ENCODE measurements at places on chromosomes 1 and 21.

DNA sequence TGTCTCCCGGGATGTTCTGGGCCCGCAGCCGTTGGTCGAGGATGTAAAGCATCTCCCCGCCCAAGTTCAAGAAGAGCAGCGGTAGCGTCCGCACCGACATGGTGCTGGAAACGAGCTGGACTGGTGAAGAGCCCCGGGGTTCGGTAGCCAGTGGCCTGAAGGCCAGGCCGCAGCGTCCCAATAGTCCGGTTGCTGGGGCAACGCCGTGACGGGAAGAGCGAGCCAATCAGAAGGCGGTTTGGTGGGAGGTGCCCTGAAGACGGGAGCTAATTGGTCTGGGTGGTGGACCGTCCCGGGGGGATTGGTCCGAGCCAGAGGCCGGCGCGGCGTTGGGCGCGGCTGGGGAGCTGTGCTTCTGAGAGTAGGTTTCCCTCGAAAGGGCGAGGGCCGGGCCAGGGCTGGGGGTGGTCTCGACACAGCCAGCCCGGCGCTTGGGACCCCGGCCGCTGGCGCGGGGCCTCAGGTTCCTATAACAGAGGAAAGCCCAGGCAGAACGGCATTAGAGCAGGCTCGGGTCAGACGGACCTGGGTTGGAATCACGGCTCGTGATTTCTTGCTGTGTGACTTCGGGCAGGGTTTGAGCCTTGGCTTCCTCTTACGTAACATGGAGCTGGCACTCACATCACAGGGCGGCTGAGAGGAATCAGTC, at the start of gene OSCP1:
TSS of gene OSCP1 (minus strand) at position 182 of the 649 bp plus-strand sequence. CDS start at position 100, 82 bp downstream.
- peak; percentile 95 for DNase-seq

DNA sequence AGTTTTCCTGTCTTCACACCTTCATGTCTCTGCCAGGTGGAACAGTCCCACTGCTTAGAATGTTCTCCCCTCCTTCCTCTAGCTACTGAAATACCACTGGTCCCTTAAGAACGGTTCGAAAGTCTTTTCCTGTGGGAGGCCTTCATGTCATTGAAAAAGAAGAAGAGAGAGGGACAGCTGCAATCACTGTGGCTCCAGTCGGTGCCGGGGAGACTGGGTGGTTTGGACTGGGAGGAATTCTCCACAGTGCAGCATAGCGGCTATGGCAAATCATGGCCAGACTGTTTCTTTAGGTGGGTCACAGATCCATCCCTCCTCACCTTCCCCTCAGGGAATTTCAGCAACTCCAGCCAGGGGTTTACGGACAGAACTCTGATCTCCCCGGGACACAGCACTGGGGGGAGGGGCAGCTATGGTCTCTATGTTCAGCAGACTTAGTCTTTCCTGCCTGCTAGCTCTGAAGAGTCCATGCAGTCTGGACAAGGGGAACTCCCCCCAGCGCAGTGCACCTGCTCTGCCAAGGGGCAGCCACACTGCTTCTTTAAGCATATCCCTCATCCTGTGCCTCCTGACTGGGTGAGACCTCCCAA, 567.2 kb downstream of the SMYD3 start:
- no peak for DNase-seq

DNA sequence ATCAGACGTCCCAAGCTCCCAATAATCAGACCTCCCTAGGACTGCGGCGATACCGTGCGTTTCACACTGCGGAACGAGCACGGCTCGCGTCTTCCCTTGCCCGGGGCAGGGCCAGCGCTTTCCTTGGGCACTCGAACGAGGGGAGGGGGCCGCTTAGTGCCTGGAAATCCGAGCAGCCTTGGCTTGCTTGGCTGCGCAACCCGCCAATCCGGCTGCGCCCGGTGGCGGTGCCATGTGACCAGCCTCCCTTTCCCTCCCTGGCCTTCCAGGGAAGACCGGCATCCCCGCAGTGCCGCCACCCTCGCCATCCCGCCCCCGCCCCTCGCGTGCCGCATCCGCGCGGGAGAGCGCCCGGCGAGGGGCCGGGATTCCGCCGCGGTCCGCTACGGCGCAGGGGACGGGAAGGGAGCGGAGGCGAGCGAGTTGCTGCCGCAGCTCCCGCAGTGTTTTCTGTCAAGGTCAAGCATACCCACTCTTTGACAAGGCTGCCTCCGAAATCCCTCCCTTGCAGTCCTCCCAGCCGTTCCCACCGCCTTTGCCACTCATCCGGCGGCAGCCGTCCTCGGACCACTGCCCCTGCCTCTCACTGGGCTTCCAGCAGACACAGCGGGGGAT, 8.3 kb upstream of the RNF19B start:
- peak; percentile 11 for DNase-seq

DNA sequence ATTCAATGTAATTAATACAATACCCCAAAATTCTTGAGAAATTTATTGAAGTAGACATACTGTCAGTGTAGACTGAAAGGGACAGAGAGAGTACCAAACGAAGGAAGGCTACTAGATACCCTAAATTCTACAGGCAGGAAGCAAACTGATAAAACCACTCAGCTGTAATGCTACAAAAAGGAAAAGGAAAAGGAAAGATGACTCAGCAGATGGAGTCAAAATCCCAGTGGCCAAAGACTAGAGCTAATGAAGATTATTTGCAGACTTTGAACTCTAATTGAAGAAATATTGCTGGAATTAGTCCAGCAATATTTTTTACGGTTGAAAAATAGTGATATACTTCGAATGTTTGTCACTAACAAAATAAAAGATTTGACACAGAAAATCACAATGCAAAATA, 671.9 kb downstream of the BRINP3 start:
- no peak for DNase-seq

GRCh38 chr1:204660509-204660908, 25.0 kb downstream of the LRRN2 start:
- DNase-seq: no peak

DNA sequence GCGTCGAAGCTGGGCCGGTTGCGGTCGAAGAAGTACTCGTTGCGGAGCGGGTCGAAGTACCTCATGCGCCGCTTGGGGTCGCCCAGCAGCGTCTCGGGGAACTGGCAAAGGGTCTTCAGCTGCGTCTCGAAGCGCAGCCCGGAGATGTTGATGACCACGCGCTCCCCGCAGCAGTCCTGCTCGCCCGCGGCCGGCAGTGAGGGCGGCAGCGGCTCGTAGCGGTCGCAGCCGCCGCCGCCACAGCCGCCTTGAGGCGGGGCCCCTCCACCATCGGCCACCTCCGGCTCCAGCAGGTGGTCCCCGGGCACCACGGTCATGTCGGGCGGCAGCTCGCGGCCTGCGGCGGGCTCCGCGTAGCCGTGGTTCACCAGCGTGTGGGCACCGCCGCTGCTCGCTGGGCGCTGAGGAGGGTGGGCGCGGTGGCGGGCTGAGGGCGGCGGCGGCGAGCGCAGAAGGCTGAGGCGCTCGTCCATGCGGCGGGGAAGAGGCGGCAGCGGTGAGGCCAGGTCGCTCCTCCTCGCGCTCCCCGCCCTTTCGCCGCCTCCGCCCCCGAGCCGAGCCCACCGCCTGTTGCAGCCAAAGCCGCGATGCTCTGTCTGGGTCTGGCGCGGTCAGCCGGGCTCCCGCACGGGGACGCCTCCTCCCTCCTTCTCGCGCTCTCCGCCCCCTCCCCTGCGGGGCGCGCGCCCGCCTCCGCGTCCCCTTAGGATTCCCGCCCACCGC, at the start of gene KCNA3:
TSS of gene KCNA3 (minus strand) at position 604 of the 723 bp plus-strand sequence. CDS start at position 473, 131 bp downstream.
- no peak for DNase-seq

DNA sequence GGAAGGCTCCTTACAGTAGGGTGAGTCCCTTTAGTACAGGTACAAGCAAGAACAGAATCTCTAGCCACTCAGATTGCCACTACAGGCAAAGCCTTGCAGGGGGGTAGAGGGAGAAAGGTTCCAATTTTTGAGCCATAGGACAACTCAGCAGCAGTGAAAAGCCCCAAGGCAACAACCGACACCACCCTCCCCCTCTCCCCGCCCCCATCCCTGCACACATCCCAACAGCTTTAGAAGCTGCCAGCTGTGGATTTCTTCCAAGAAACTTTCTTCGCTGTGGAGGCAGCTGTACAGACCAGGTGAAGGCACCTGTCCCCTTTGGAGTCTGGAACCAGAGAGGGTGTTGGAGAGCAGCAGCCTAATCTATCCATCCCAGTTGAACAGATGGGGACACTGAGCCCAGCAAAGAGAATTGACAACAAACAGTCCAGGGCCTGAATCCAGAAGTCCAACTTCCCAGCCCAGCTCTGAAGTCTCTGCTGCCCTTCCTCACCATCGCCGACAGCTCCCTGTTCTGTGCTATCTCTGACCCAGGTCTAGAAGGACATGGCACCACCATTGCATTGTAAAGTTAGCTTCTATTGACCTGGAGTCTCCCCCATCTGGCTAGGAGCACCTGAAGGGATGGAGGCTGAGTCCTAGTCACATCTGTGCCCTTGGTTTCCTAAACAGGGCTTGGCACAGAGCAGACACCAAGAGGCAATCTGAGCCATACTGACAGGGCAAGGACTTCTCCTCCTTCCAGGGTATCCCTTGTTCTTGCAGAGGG, 2.2 kb downstream of the TENT5B start:
- no peak for DNase-seq

DNA sequence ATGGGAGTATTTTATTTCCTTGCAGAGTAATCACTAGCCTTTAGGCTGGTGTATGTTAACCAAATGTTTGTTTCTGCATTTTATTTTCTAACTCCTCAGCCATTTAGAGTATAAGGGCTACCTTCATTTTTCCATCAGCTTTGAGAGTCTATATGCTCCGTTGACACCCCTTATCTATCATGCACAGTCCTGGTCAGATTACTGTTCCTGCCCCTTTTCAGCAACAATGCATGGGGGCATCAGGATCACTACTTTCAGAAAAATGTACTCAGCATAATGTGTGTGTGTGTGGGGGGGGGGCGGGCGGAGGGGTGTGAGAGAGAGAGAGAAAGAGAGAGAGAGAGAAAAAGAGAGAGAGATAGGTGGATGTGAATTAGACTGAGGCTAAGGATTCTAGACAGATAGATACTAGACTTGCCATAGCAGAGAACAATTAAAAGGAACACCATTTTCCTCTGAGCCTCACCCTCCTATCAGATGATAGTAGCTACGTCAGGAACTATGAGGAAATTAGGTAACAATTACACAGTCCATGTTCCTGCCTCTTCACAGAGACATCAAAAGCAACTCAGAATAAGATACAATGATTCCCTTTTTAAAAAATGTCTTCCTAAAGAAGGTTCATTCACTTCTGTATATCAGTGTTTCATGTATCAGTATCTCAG, 40.8 kb downstream of the FCER1A start:
- no peak for DNase-seq

DNA sequence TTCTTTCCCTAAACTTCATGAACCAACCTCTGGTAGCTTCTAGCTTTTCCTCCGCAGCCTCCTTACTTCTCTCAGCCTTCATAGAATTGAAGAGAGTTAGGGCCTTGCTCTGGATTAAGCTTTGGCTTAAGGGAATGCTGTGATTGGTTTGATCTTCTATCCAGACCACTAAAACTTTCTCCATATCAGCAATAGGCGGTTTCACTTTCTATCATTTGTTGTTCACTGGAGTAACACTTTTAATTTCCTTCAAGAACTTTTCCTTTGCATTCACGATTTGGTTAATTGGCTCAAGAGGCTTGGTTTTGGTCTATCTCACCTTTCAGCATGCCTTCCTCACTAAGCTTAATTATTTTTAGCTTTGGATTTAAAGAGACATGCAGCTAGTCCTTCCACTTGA, 5.1 kb downstream of the URB2 start:
- DNase-seq: no peak

DNA sequence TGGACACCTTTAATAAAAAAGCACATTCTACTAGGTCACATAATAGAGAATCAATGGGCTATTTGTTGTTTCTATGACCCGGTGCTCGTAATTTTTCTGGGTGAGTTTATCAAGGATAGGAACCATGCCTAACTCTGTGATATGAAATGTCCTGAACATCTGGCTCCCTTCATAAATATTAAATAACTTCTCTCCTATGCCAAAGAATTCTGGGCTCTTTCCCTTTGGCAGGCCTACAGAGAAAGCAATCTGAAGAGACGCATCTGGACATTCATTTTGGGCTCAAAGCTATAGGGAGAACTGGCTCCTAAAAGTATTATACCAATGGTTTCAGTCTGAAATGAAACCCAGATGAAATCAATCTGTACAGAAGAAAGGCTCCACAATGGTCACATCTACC, 38.8 kb upstream of the ANGPTL7 start:
- DNase-seq: no peak

- no peak for DNase-seq
These were observed 521.0 kb upstream of the B3GALT2 start for GRCh38 chr1:193707271-193708021.

DNA sequence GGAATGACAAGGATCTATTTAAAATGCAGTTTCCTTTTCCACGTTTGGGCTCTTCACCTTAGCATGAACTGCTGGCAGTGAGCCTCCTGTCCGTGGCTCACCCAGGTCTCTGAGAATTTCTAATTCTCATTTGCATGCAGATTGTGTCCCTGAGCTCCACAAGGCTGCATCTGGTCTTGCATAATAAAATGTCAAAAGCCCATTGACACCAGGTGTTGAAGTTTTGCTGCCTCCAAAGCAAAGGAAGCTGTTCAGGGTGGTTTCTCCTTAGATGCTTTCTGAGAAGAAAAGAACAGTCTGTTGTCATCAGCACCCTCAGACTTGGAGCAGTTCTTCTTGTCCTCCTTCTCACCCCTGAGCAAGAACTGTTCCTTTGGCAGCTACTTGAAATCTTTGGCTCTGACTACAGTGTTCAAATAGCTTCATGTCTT, 433.1 kb upstream of the KAZN start:
- DNase-seq: no peak

Measured in amygdala (tissue), 56 donors.